ENCODE measurements at places on chromosomes 4 and X.

GRCh38 chr4:144318797-144319196 lies 178.3 kb upstream of the GYPA start:
- no peak for DNase-seq

GRCh38 chr4:29805245-29805644 lies 914.9 kb upstream of the PCDH7 start:
- DNase-seq: no peak

DNA sequence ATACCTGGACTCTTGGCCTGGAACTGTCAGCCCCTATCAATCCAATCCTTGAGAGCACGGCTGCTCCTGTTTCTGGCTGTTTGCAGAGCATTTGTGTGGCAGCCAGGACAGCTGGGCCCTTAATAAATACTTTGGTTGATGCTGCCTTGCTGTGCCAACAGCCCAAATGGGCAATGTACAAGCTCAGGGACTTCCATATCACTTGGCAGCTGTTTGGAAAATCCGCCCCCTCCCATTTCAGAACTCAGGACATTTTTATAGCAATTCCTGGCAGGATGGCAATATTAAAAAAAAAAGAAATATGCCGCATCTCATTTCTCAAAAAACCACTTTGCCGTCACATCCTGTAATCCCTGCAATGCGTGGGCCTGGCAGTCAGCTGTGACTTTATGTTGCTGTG lies 218.9 kb downstream of the HS3ST1 start:
- no peak for DNase-seq

GRCh38 chr4:132642016-132642817 lies 506.9 kb upstream of the PCDH10 start:
- DNase-seq: no peak

- DNase-seq: no peak
Measured at GRCh38 chr4:8542776-8543525, 37.2 kb upstream of the GPR78 start.

GRCh38 chr4:10200869-10201268 lies 84.3 kb upstream of the WDR1 start:
- DNase-seq: no peak

DNA sequence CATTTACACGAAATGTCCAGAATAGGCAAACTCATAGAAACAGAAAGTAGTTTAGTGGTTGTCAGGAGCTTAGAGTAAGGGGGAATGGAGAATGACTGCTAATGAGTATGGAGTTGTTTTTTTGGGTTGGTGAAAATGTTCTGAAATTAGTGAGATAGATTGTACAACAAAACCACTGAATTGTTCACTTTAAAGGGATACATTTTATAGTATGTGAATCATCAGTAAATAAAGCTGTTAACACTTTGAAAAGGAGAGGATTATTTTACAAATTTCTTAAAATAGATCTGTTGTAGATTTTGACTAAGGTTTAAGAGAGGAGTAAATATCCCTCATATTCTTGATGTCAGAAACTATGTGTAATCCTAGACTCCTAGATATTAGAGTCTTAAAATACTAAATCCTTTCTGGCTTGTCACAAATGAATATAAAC lies 82.7 kb downstream of the RAPGEF2 start:
- no peak for DNase-seq

- DNase-seq: no peak
Measured at GRCh38 chr4:93635943-93636342, 192.6 kb upstream of the ATOH1 start.

DNA sequence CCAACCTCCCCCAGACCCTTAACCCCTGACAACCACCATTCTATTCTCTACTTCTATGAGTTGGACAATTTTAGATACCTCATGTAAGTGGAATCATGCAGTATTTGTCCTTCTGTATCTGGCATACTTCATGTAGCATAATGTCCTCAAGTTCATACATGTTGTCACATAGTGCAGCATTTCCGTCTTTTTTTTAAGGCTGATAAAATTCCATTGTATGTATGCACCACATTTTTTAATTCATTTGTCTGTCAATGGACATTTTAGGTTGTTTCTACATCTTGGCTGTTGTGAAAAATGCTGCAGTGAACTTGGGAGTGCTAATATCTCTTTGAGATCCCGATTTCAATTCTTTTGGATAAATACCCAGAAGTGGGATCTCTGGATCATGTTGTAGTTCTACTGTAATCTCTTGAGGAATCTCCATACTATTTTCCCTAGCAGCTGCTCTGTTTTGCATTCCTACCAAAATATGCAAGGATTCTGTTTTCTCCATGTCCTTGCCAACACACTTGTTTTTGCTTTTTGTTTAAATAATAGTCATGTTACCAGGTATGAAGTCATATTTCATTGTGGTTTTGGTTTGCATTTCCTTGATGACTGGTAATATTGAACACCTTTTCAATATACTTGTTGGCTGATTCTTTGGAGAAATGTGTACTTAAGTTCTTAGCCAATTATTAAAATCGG lies 48.8 kb upstream of the ADAD1 start:
- DNase-seq: no peak

GRCh38 chrX:72609313-72609712 lies 36.7 kb upstream of the HDAC8 start:
- no peak for DNase-seq

DNA sequence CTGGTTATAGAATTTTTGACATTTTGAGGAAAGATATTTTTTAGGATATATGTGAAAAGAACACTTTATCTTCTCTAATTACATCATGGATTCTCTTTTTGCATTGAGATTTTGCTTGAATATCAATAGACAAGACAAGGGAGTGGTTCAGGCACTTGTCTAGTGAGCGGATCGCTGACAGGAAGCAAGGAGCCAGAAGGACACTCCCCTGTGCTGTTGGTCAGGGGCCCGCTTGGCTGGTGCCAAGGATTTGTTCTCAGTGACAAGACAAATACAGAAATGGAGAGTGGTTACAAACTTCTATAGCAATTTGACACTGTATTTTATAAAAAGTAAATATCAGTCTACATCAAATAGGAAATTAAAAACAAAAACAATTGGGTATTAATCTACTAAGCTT lies 60.0 kb downstream of the SLC9B1 start:
- no peak for DNase-seq

DNA sequence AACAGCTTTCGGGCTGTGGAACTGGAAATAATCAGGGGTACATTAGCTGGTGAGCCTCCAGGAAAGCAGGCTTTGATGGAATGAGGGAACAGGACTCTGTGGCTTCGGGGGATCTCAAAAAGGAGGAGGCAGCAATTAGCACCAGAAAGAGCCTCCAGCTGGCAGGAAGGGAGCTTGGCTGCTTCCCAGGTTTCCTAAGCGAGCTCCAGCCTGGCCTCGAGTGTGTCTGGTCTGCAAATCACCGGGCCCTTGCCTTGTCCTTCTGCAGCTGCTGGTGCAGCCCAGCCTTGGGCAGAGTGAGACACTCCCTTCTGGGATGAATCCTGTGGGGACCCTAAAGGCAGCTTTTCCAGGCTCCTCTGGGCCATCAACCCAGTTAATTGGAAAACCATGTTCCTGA lies 10.7 kb upstream of the PDHA1 start:
- DNase-seq: no peak

DNA sequence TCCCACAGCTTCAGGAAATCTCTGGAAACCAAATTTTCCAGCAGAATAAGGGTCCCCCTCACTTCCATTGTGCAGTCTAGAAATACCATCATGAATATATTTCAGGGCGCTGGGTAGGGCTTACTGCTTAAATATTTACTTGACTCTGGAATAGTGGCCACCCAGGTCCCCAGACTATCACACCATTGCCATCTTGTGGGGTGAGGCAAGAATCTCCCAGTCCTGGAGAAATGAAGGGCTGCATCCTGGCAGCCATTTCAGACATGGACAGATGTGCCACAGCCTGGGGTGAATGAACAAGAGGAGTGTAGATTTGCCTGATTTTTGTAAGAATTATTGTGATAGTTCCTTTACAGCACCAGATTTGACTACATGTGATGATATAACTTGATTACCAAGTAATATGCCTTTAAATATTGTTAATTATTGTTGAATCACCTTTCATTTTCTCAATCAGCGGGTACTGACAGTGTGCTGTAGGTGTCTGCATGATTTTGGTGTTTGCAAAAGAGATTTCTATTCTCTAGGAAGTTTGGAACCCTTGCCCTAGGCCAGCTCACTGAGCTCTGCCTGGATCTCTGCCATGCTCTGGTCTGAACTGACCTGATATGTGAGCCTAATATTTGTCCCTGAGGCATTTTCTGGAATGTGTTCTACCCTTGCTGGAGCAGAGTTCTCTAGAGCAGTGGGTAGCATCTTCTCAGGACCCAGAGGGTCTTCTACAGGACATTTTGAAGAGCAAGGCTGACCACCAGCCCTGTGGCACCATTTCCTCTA lies 183.4 kb downstream of the KIT start:
- no peak for DNase-seq

GRCh38 chrX:55451141-55451540 lies 786 bp upstream of the MAGEH1 start:
- no peak for DNase-seq

- no peak for DNase-seq
Measured at GRCh38 chrX:17459008-17459611, 84.1 kb downstream of the NHS start.

DNA sequence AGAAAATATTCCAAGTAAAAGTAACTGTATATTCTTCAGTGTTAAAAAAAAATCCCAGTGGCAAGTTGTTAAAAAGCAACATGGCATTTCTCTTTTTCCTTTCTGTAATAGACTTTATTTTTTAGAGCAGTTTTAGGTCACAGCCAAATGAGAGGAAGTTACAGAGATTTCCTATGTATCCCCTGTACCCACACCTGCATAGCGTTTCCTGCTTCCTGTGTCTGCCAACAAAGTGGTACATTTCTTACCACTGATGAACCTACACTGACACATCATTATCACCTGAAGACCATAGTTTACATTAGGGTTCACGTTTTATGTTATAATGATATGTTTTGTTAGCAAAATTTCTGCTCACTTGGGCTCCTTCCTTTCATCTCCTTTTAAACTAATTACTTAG lies 124.7 kb downstream of the GPAT3 start:
- DNase-seq: no peak

DNA sequence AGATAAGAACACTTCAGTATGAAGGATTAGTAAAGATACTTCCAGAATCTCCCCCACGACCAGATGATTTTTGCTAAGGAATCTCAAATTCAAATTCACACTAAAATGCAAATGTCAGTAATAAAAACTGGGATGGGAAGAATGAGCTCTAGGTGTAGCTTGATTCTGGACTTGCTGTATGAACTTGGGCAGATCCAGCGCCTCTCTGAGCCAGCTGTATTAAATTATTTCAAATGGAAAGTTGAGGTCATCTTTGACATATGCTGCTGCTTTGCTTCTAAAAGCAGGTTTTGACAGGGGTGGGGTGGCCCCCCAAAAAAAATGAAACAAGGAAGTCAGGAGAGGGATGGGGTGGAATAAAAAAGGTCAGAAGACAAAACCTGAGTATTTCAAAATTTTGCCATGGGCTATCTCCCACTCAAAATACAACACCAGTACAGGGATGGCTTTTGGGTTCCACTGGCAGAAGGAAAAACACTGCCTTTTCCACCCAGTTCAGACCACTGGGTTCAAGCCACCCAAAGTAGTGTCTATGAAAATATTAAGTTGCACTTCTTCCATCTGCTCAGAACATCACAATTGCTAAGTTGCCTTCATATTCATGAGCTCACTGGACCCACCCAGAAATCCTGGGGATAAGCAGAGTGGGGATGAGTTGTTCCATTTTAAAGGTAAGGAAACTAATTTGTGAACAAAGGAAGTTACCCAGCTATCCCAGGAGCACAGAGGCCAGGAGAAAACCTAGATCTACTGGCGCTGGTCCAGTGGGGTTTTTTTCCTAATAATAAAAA lies 47.7 kb downstream of the ARHGEF9 start:
- DNase-seq: no peak

GRCh38 chrX:33385546-33385945 lies 174.2 kb upstream of the DMD start:
- no peak for DNase-seq

DNA sequence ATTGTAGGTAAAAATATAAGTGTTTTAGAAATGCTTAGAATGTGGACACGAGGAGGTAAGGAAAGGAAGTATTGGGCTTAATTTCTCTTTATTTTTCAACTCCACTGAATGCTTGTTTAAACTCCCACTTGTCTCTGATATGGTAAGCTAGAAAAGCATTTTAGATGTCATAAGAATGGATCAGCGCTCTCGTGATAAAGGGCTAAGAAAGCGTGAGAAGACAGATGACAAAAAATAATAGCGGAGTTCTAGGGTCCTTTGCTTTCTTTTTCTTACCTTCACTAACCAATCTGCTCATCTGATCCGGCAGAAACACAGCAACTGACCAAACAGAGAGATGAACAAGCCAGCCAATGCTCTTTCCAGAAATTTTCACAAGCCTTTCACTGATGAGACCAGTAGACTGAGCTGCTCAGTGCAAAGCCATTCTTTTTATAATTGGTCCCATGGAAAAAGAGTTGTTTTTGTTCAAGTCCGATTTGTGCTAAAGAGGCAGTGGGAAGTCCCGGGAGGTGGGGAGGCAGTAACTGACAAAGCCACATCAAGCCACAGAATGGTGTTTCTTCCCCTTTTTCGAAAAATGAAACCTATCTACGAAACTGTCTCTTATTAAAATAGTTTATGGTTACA lies at the start of gene TASL:
TSS of gene TASL (minus strand) at position 405 of the 630 bp plus-strand sequence. CDS start 17,411 bp downstream, outside the sequence.
- no peak for DNase-seq

DNA sequence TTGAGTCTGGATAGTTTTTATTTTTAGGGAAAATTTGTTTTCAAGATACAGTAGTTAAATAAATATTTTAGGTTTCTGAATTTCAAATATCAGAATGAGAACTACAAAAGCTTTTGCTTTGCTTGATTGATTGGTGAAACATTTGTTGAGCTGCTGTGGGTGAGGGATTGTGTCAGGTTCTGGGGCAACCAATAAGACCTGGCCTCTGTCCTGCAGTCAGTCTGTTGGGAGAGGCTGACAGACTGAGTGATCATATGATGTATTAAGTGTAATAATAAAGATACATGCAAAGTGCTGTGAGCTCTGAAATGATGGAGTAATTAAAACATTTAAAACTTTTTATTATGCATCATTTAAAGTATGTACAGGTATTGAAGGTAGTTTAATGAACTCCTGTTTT lies 9.6 kb downstream of the KDM6A start:
- DNase-seq: no peak

DNA sequence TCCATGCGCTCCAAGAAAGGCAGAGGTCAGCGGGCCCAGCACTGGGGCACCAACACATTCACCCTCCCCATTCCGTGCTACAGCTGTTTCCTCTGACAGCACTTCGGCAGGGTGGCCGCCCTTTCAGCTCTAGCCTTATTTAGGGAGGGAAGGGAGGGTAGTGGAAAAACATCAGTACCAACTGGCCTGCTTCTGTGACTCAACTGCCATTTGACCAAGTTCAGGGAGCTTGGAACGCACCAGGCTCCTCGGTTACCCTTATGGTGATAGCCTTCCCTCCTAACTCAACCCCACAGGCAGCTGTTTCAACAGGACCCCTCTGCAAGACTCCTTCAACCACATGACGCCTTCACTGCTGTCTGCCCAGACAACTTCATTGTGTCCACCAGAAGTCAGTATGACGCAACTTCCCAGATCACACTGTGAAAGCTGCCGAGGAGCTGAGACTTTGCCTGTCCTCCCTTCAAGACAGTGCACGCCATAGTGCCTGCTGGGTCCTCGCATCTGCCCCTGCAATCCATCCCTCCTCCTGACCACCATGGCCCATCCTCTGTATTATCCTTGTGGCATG lies 132.2 kb downstream of the AFAP1 start:
- no peak for DNase-seq

GRCh38 chr4:26685250-26685649 lies 101.4 kb downstream of the TBC1D19 start:
- DNase-seq: no peak

Measured in activated CD8-positive, alpha-beta memory T cell treated with anti-CD3 and anti-CD28 coated beads for 48 hours (primary cell).